ENCODE measurements at places on chromosomes 3 and 15. TPM values are rescaled to one million over a fixed set of nuclear protein-coding genes. Genes with fewer than 3 reads are reported as not detected.

- DNase-seq: peak; percentile 20
These were observed 61.7 kb upstream of the VGLL3 start for GRCh38 chr3:87052499-87053260.

DNA sequence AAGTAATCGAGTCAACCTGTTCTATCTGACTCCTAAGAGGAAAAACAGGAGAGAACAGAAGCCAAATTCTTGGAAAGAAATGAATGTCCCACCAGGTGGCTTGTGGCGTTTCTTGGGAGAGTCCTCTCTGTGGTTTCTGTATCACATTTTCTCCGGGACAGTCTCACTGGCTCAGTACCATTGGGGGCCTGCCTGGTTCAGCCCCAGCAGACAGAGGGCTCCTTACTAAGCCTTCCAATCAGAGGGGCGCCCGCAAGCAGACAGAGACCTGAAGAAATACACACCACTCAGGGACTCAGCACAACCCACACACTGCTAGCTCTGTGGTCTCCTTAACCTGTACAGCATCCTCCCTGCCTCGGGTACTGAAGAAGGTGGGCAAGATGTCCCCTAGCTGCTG lies 302.1 kb downstream of the TLE3 start:
- DNase-seq: no peak

GRCh38 chr3:46516521-46516920 lies 18.7 kb downstream of the RTP3 start:
- DNase-seq: no peak

DNA sequence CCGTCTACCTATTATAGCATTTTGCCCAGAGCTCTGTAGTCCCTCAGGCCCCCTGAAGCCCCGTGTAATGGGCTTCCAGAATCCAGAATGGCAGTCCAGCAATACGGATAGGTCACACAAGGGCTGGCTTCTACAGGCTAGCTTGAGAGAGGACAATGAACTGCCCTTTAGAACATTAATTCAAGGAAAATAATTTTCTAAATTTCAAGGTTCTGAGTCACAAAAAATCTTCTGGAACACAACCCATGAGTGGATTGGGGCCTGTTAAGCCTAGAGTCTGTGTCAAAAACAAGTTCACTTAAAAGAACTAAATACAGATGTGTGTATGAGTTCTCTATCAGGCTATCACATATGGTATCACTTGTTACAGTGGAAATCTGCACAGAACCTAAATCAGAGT lies 28.8 kb downstream of the DCP1A start:
- no peak for DNase-seq

- no peak for DNase-seq
These were observed 29.6 kb downstream of the RGMA start for GRCh38 chr15:93059442-93059841.

DNA sequence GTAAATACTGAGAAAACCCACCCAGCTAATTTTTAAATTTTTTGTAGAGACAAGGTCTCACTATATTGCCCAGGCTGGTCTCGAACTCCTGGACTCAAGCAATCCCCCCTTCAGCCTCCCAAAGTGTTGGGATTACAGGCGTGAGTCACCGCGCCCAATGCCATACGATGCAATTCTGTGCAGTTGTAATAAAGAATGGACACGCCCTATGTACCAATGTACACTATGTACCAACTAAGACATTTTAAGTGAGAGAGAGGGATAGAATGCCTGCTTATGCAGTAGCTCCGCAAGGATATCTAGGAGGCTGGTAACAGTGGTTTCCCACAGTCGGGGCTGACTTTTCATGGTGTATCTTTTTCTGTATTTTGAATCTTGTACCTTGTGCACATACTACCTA lies 14.6 kb downstream of the ZNF710 start:
- DNase-seq: peak; percentile 2

DNA sequence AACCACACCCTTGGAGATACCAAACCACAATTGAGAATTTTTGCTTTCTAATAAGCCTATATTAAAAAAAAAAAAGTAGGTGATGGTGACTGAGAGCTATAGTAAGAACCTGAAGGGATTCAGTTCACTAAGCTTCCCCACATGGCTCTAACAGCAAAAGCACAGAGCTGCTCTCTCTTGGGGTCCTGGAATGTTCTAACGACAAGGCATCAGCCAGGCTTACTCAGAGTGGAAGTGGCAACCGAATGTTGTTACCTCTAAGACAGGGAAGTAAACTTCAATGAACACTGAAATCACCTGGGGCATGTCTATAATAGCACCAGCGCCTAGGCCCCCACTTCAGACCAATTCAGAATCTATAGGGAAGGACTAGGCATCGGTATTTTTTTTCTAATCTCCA lies 397.7 kb downstream of the MAGI1 start:
- DNase-seq: no peak

- DNase-seq: no peak
These were observed 32.4 kb downstream of the LEO1 start for GRCh38 chr15:51939216-51939615.

DNA sequence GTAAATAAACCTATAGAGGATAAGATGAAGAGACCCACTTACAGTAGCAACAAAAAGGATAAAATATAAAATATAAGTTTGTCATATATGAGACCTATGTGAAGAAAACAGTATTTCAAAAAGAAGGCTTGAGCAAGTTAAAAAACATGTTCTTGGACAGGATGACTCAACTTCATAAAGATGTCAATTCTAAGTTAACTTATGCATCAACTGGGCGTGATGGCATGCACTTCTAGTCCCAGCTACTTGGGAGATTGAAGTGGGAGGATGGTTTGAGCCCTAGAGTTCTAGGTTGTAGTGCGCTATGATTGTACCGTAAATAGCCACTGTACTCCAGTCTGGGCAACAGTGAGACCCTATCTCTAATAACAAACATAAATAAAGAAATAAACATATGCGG lies 59.7 kb downstream of the PDCD6IP start:
- DNase-seq: no peak

DNA sequence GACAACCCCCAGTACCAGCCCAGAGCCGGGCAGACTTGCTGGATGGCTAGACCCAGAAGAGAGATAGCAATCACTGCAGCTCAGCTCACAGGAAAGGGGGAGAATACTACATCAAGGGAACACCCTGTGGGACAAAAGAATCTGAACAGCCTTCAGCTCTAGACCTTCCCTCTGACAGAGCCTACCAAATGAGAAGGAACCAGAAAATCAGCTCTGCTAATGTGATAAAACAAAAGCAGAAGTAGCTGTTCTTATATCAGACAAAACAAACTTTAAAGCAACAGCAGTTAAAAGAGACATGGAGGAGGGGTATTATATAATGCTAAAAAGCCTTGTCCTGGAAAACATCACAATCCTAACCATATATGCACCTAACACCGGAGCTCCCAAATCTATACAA lies 283.3 kb downstream of the KLF13 start:
- no peak for DNase-seq

The SRGAP3 gene
- 5.3 TPM for total RNA-seq

The GPR160 gene
- total RNA-seq: 15.4 TPM

The PTPRG gene
- 81.5 TPM for total RNA-seq

The SLC51A gene
- total RNA-seq: 0.30 TPM

Data from H7 (cell line).